ENCODE measurements at places on chromosomes 6 and 20.

GRCh38 chr6:111417946-111418345 is 65.1 kb downstream of the REV3L start:
- DNase-seq, result no peak

DNA sequence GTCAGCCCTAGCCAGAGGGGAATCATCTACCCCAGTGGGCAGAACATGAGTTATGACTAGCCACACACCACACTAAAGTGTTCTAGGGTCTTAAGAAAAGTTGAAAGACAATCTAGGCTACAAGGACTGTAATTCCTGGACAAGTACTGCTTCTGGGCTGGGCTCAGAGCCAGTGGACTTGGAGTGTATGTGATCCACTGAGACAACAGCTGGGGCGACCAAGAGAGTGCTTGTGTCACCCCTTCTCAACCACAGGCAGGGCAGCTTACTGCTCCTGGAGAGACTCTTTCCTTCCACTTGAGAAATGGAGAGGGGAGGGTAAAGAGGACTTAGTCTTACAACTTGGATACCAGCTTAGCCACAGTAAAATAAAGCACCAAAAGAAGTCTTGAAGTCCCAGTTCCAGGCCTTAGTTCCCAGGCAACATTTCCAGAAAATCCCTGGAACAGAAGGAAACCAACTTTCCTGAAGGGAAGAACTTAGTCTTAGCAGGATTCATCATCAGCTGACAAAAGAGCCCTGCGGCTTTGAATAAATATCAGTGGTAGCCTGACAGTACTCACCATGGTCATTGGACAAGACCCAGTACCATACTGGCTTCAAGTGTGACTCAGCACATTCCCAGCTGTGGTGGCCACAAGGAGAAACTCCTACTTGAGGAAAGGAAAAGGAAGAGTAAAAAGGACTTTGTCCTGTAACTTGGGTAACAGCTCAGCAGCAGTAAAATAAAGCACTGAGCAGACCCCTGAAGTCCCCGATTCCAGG is 355.1 kb upstream of the ADGRB3 start:
- peak; percentile 93 for DNase-seq

DNA sequence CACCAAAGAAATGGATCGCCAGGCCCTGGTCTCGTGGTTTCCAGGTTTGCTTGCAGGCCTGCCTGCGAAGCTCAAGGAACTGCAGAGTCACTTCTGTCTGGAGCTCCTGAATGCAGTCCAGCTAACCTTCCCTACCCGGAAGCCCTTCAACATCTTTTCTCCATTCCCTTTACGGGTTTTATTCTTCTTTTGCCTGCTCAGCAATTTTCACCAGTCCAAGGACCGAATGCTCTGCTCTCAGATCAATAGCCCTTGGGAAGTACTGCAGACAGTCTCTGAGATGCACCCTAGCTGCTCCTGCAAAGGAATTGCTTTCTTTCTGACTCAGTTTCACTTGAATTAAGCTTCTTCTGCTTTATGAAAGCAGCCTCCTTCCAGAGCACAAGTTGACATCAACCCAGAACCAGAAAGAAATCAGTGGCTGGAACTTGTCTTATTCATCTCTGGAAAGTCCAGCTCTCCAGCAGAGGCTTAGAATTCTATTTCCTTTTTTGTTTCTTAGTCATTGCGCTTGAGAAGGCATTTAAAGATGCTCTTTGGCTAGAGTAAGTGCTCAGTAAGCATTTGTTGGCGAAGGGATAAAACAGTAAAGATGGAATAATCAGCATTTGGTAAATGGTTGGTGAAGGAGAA is 18.7 kb upstream of the YWHAB start:
- DNase-seq, result no peak

- DNase-seq, result no peak
These were observed 5.6 kb downstream of the RPL10A start for GRCh38 chr6:35473850-35474130.

DNA sequence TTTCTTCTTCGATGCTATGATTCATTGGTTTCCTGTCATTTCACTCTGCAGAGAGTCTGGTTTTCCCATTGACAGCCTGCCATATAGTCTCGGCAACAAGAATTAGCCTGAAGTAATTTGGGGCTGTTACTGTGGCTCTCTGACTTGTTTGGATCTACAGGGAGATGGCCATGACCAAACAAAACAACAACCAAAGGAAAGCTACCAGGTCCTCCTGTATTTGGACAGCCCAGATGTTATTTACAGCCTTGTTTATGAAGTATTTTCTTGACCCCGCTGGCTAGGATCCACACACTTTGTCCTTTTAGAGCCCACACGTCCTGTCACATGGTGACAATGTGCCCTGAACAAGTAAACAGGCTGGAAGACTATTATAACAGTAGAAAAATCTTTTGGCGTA is 111.4 kb upstream of the PREP start:
- no peak for DNase-seq
